T-cell (primary cell): ENCODE measurements at places on chromosomes 2 and 18. TPM values are rescaled to one million over a fixed set of nuclear protein-coding genes. Genes with fewer than 3 reads are reported as not detected.

The DYNAP gene
- total RNA-seq = not detected

The TSPYL6 gene
- total RNA-seq = not detected

The EFR3B gene
- total RNA-seq = 0.09 TPM

The SERPINB11 gene
- total RNA-seq = not detected

The CABYR gene
- 1.3 TPM for total RNA-seq

The EPB41L3 gene
- total RNA-seq = 3.8 TPM

The STAT4 gene
- 141 TPM for total RNA-seq

The ALPI gene
- total RNA-seq = not detected

The DPYSL5 gene
- not detected for total RNA-seq

The PPP1R1C gene
- total RNA-seq = not detected

The ALPG gene
- not detected for total RNA-seq

The RAX gene
- not detected for total RNA-seq

The LCT gene
- 0.19 TPM for total RNA-seq

The DOK6 gene
- 0.03 TPM for total RNA-seq

The EFEMP1 gene
- total RNA-seq = 0.73 TPM

- no peak for DNase-seq
These were observed 11.1 kb downstream of the SLC30A3 start for GRCh38 chr2:27251766-27252165.

DNA sequence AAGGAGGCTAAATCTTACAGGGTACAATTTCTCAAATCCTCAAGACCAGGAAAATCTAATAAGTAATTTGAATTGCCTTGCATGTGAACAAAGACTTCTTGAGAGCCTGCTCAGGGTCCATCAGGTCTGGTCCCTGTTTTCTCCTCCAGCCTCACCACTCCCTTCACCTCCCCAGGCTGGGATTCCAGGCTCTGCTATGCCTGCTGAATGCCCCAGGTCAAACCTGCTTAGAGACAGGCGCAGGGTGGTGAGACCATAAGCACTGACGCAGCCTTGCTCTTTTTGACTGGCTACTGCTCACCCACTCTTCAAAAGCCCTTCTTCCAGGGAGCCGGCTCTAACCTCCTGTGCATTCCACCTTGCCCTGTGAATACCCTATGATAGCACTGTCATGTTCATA lies 356.4 kb upstream of the ACVR2A start:
- no peak for DNase-seq

DNA sequence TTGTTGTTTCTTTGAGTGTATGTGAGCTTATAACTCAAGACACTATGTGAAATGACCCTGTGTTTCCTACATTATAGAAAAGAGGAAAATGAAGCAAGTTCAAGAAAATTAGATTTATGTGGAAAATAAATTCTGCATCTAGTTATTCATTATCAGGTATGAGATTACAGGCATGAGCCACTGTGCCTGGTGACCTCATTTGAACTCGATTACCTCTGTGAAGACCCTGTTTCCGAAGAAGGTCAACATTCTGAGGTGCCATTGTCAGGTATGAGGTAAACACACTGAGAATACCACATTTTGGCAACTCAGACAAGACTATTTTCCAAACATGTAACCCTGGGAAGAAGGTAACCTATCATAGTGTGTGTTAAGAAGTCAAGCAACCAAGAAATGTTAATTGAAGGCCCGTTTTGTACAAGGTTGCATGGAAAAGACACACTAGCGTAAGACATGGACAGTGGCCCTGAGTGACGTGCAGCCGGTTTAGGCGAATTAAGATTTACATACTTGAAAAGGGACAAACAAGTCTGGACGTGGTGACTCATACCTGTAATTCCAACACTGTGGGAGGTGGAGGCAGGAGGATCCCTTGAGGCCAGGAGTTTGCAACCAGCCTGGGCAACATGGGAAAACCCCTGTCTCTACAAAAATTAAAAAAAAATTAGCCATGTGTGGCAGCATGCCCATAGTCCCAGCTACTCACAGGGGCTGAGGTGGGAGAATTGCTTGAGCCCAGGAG lies 186.6 kb downstream of the NEDD4L start:
- DNase-seq = no peak

- no peak for DNase-seq
These were observed 67.4 kb downstream of the BIN1 start for GRCh38 chr2:127039387-127040031.

DNA sequence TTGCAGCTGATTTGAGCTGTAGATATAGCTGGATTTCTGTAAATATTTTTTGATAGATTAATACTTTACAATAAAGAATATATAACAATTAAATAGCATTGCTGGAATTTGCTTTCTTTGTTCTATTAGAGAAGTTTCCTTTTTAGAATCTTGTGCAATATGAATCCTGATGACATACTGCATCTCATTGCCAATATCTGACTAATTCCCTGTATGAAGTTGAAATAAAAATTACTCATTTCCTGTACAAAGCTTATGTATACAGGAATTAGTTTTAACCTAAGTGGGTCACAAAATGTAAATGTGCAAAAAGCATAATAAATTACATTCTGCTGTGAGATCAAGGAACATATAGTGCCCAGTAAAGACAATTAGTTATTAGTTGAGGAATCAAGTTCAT lies 72.8 kb upstream of the TMEFF2 start:
- DNase-seq = no peak

DNA sequence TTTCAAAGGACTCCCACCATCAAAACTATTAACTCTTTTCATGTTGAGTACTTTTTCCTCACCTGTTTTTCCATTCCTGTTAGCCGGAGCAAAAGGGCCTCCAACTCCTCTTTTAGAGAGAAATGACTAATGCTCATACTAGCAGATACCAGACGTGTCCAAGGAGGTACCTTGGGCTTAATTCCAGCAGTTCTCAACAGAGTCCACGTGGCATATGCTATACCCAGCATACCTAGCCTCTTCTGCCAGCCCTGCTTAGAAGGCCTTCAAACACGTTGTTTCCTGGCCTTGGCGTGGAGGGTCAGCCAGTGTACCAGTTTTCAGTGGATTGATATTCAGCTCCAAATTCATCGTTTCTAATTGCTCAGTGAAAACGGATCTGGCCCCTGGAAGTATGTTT lies 123.9 kb downstream of the MGAT5 start:
- DNase-seq = no peak

DNA sequence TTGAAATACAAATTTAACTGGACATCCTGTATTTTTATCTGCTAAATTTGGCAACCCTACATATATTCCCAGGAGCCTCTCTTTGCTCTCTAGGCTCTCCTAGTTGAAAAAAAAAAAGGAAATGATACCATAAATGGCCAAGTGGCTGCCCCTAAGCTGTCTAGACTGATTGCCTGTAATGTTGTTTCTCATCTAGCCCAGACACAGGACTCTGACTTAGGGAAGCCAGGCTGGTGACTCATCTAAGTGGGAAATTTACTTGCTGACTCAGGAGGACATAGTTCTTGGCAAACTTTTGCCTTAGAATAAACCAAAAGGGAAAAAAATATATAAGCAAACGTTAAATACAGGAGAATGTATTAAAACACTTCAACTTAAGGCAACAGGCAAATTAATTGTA lies 14.6 kb upstream of the ITGAV start:
- DNase-seq = no peak

- no peak for DNase-seq
These were observed 34.8 kb upstream of the KCNF1 start for GRCh38 chr2:10876963-10877362.

DNA sequence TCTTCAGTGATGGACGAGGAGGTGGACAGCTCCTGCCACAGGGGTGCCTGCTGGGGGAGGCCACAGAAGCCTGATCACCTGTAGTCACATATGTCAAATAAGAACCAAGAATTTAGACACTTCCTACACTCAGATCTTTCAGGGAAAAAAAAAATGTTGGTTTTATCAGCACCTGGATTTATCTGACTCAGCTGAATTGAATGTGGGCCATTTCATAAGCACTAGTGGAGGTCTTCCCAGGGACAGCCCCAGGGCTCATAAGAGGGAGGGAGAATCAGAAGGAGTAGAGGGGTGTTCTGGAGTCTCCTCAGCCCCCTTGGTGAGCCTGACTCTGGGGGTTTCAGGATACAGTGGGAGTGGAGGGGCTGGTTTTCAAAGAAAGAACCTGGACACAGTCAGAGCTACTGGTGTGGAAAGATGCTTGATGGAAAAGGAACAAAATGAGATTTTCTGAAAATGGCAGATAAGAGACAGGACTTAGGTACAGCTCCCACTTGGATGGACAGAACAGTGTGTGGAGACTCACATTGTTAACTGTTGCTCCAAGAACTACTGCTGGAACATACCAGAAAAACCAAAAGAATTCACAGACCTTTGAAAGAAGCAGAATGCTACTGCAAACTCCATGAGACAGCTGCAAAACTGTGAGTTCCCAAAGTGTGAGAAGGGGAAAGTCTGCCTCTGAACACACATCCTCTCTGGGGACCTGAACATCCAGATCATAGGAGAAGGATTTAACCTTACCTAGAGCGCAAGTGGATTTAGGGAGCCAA lies 45.4 kb downstream of the LCT start:
- DNase-seq = no peak

GRCh38 chr2:7738596-7738995 lies 821.4 kb downstream of the RNF144A start:
- DNase-seq = no peak

DNA sequence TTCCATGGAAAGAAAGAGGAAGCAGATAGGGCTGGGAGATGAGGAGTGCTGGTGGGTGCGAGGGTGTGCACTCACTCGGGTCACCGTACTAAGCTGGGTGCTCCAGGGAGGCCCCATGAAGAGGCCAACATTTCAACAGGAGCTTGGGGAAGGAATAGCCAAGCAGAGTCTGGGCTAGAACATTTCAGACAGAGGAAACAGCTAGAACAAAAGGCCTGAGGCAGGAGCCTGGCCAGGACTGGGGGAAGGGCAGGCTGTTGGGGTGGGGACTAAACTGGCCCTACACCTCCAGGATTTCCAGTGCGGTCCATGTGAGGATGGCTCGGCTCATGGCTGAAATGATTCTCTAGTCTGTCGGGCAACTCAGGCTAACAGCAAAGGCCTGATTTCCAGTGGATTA lies 90.8 kb downstream of the ZFP36L2 start:
- DNase-seq = no peak

GRCh38 chr2:97751752-97752151 lies 38.4 kb downstream of the ZAP70 start:
- no peak for DNase-seq

DNA sequence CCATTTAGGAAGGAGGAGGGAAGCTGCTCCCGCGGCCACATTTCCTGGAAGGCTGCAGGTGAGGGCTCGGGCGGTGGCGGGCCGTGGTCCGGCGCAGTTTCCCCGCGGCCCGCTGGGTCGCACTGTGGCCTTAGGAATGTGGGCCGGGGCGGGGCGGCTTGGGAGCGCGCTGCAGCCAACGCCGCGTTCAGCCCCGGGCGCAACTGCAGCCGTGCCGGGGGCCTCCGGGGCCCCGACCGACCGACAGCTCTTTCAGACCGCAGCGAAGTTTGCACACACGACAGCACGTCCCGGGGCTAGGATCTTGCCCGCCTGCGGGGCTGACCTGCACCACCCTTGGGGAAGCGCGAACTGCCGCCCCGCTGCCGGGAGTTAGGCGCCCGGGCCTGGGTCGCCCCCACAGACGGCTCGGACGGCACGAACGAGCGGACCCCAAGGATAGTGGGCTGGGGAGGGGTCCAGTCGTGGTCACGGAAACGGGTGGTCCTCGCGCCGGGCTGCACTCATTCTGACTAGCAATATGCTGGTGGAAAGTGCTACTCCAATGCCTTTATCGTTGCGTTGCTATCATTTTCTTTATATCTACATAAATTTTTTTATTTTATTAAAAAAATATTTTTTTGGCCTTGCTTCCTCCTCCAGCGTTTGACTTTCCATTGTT lies 69.9 kb upstream of the DLX2 start:
- peak; percentile 42 for DNase-seq

DNA sequence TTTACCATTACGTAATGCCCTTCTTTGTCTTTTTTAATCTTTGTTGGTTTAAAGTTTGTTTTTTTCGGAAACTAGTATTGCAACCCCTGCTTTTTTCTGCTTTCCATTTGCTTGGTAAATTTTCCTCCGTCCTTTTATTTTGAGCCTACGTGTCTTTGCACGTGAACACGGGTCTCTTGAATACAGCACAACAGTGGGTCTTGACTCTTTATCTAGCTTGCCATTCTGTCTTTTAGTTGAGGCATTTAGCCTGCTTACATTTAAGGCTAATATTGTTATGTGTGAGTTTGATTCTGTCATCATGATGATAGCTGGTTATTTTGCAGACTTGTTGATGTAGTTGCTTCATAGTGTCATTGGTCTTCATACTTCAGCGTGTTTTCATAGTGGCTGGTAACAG lies 37.5 kb upstream of the TTC39C start:
- no peak for DNase-seq

- DNase-seq = no peak
These were observed 120.5 kb downstream of the EIPR1 start for GRCh38 chr2:3257166-3257565.

GRCh38 chr18:62857263-62857976 lies 142.1 kb downstream of the PHLPP1 start:
- DNase-seq = no peak
